ENCODE measurements at places on chromosomes 2 and 18.

GRCh38 chr2:109242654-109243331, 113.8 kb downstream of the SH3RF3 start:
- peak; percentile 36 for DNase-seq

DNA sequence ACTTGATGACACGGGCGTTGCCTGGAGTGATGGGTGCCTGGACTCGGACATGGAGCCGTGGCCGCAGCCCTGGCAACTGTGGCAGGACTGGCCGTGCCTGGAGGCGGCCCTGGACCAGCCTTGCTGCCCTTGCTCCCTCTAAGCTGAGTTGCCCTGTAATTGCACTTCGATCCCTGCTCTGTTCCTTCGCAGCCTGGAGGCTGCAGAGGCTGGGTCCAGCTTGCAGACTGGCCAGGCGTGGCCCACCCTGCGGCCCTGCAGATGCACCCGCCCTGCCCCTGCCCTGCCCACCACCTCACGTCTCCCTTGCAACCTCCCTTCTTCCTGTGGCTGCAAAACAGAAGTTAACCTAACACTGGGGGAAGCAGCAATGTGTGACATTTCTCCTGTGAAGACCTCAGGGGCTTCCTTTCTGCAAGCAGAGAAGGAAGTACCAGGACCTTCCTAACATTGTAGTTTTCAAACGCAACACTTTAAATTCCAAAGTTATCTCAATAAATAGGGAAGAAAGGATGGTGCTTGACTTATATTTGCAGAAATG, 174.6 kb upstream of the TPO start:
- no peak for DNase-seq

GRCh38 chr2:203934041-203934492, 2.5 kb upstream of the ICOS start:
- no peak for DNase-seq

DNA sequence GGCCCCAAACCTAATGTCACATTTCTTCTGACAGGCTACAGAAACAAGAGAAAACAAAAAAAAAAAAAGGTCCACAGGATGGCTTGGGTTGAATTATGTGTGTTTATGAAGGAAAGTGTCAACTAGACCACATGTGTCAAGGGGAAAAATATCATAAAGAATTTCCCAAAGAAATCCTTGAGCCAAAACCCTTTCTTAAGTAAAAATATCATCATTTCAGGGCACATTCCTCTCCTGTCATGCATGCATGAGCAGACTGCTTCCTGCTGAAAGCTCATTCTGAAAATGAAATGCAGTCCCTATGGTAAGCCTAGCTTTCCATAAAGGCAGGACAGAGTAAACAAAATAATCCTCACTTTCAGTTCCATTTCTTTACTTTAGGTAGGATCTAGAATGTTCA, 85.7 kb upstream of the RBBP8 start:
- no peak for DNase-seq

DNA sequence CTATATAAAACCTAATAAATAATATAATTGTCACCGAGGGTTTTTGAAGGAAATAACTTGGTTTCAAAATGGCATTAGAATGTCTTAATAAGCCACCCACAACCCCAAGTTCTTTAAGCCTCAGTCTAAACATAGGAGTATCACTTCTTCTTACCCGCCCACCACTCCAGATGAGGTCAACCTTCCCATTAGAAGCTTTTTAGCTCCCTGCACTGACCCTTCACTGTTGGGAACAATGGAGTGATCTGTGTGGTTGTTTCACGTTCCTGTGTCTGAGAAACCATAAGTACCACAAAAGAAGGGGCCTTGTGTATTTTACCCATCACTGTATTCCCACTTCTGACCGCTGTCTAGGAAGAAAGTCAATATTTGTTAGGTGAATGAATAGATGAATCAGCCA, 326.3 kb upstream of the ZNF521 start:
- DNase-seq: no peak

DNA sequence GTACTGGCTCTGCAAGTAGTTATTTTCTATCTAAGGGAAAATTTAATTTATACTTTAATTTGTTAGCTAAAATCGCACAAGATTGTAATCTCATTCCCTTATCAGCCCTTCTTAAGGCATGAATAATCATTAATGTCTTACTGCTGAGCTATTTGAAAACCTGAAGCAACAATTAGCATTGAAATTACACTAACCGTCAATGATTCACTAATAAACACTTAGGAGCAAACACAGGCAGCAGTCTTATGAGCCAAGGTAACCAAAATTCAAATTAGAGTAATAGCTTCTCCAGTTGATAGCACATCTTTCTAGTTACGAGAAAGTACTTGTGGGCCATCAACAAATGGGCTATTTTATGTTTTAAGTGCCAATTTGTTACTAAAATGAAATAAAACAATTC, 1289.7 kb downstream of the LRP1B start:
- DNase-seq: no peak

- DNase-seq: no peak
These were observed 3.7 kb downstream of the SMAD7 start for GRCh38 chr18:48947092-48947491.

GRCh38 chr2:165408186-165408585, 61.3 kb upstream of the CSRNP3 start:
- no peak for DNase-seq

DNA sequence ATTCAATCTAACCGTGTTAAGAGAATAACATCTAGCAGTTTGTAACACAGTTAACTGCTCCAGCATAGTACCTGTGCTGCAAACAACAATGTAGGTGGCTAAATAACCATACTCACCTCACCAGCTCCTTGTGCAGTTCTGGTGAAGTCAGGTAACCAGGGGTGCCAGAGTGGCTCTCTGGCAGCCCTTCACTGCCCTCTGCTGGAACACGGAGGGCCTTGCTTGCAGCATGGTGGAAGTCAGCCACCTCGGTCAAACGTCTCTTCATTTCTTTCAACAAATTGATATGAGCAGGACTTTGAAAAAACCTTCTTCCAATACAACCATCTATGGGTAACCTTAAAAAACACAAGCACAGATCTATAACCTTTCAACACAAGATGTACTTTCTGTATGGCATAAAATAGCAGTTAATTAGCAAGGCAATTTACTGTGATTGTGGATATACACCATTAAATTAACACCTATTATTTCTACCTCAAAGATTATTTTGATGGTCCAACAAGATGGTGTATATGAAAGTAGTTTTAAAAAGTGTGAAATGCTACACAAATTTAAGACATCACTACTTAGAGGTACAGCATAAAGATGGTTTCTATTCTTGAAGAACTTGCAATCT, 56.6 kb downstream of the EPG5 start:
- no peak for DNase-seq

GRCh38 chr2:106115250-106115649, 78.9 kb downstream of the UXS1 start:
- no peak for DNase-seq

GRCh38 chr2:179729966-179730365, 131.4 kb downstream of the ZNF385B start:
- no peak for DNase-seq

DNA sequence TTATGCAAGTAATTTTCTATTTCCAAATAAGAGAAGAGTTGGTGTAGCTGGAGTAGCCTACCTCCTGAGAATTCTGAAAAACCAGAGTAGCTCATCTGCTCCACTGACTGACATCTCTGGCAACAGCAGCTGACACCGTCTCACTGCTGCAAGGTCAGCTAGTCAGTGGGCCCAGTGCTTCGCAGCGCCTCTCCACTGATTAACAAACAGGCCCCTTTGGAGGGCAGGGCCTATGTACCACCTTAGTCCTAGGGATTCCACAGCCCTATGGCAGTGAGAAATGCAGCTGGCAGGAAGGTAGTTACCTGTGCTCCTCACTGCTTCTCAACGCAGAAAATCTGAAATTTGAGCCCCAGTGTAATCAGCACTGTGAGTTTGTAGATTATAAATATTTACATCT, 97.5 kb downstream of the DLGAP1 start:
- no peak for DNase-seq

GRCh38 chr2:127508631-127509034, 17.7 kb downstream of the IWS1 start:
- peak; percentile 93 for DNase-seq

GRCh38 chr2:120765678-120766469, 30.2 kb downstream of the GLI2 start:
- DNase-seq: no peak

Measured in NCI-H446 treated with DMSO at 0.1 percent for 48 hours (cell line).